Activated CD4-positive, CD25-positive, alpha-beta regulatory T cell treated with anti-CD3 and anti-CD28 coated beads, Interleukin-2, amount 50 U/mL, for 24 hours (primary cell): ENCODE measurements at places on chromosomes 16 and 17.

GRCh38 chr16:88941913-88942909, 34.8 kb downstream of the CBFA2T3 start:
- peak; percentile 74 for ATAC-seq

GRCh38 chr16:85819771-85820170, 20.3 kb downstream of the COX4I1 start:
- no peak for ATAC-seq

DNA sequence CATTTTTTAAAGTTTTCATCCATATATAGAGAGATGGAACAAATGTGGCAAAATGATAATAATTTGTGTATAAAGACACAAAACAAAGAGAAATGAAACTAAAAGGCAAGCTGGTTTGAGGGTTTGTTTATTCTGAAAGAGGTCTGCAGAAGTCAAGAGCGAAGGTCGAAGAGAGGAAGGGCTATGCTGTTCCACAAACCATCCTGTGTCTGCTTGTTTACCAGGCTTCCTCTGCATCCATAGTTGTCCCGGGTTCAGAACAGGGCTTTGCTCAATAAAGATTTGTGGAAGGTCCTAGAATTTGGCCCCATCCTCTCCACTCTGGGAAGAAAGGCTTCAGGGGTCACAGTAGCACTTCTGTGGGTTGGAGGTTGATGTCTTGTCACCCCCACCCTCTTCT, 2.4 kb upstream of the MARVELD3 start:
- ATAC-seq = no peak

- ATAC-seq = peak; percentile 20
Observed at GRCh38 chr17:58504826-58505351, 9.5 kb downstream of the MTMR4 start.

DNA sequence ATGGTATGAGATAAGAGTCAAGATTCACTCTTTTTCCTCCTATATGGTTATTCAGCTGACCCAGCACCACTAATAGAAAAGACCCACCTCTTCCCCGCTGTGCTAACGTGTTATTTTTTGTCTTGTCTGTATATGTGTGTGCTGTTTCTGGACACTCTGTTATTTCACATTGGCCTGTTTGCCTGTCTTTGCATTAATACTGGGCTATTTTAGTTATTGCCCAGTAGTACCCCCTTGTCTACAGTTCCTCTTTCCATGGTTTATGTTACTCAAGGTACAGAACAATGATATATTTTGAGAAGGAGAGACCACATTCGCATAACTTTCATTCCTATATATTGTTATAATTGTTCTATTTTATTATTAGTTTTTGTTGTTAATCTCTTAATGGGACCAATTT, 74.0 kb upstream of the SIAH1 start:
- no peak for ATAC-seq

DNA sequence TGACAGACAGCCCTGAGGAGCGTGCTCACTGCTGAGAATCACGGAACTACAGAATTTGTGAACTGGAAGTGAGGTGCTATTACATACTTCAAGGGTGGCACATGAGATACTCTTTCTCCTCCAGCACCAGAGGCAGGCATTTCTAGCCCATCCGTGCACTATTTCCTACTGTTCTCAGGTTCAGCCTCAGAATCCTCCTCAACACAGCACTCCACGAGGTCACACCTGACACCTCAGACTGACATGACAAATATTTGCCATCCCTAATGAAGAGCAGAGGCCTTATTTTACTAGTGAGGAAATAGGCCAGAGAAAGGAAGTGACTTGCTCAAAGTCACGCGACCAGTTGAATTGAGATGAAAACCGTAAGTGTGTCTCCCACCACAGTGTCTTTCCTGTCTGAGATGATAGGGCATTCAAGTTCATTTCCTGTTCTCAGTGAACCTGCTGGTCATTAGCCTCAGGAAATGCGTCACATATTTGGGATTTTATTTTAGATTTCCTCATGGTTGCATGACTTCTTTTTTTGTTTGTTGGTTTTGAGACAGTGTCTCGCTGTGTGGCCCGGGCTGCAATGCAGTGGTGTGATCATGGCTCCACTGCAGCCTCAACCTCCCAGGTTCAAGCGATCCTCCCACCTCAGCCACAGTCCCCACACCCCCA, 23.6 kb downstream of the SEZ6 start:
- ATAC-seq = peak; percentile 96

- ATAC-seq = no peak
Observed at GRCh38 chr17:80998748-80999535, 7.3 kb downstream of the CHMP6 start.

DNA sequence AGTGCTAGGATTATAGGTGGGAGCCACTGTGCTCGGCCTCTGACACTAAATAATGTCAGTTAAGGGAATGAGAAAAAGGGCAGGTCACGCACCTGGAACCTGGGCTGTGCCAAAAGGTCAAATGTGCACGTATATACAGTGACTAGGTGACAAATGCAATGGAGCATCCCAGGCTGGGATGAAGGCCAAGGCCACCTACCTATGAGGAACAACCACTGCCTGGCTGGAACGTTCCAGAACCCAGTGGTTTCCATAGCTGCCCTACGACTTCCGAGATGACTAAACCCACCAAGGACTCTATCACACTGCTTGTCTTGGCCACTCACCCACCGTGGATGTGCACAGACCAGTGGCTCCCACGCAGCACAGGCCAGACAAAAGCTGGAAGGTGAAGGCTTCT, 16.1 kb downstream of the ZNF500 start:
- ATAC-seq = no peak

DNA sequence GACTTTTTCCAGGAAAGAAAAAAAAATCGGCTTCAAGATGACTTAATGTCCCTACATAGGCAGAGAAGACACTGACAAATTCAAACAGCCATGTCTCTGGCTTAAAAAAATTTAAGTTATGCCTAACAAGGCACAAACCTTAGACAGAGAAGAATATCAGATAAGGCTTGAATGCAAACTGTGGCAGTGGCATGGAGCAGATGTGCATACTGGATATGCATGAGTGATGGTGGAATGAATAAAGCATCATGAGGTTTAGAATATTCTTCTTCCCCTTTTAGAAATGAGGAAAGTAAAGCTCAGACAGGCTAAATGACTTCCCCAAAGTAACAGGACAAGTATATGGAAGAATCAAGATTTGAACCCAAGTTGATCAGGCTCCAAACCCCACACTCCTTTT, 23.2 kb upstream of the WSCD1 start:
- ATAC-seq = no peak

DNA sequence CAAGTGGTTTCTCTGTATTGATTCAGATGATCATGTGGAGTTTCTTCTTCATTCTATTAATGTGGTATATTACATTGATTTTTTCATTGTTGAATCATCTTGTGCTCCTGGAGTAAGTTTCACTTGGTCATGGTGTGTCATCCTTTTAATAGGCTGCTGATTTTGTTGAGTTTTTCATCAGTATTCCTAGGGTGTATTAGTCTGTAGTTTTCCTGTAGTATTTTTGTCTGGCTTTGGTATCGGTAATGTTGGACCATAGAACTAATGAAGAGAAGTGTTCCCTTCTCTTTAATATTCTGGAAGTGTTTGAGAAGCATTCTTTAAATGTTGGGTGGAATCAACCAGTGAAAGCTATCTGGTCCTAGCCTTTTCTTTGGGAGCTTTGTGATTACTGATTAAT, 99.0 kb downstream of the OMG start:
- ATAC-seq = no peak

DNA sequence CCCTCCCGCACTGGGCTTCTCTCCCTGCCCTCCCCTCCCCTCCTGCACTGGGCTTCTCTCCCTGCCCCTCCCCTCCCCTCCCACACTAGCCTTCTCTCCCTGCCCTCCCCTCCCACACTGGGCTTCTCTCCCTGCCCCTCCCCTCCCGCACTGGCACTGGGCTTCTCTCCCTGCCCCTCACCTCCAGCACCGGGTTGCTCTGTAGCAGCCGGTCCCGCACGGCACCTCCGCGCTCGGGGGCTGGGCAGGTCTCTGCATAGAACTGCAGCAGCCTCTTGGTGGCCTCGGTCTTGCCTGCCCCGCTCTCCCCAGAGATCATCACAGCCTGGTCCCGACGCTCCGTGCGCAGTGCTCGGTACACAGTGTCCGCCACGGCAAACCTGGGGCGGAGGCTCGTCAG, 9.8 kb downstream of the MYO1C start:
- no peak for ATAC-seq
